Effector memory CD8-positive, alpha-beta T cell (primary cell): ENCODE measurements at places on chromosomes 16 and 17.

- no peak for DNase-seq
These were observed 19.4 kb downstream of the CSF3 start for GRCh38 chr17:40034426-40035161.

- DNase-seq = no peak
These were observed 117.5 kb downstream of the IRX3 start for GRCh38 chr16:54169112-54169511.

- no peak for DNase-seq
These were observed 6.5 kb downstream of the MARF1 start for GRCh38 chr16:15636392-15636873.

DNA sequence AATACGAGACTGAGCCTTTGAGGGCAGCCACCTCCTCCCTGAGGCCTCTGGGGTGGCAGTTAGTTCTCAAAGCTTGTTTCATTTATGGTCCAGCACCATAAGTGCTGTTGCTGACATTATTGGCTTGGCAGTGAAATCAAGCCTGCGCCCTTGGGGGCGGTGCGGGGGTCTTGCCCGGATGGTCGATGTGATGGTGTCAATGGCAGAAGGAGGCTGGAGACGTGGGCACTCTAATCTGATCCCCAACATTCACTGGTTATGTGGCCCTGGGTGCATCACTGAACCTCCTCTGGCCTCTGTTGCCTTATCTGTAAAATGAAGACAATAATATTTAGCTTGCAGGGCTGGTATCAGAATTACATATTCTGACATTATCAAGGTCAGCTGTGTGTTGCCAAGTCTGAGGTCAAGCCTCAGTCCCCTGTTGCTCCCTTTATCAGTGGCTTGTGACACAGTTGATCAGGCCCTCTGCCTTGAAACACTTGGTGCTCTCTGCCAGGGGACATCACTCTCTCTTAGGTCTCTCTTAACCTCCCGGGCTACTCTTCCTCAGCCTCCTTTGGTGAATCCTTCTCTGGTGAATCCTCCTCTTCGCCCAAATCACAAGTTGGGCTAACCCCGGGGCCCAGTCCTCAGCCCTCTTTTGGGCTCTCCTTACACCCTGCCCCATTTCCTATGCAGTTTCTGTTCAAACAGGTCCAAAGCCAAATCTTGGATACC is 11.8 kb upstream of the TMEM220 start:
- DNase-seq = no peak

DNA sequence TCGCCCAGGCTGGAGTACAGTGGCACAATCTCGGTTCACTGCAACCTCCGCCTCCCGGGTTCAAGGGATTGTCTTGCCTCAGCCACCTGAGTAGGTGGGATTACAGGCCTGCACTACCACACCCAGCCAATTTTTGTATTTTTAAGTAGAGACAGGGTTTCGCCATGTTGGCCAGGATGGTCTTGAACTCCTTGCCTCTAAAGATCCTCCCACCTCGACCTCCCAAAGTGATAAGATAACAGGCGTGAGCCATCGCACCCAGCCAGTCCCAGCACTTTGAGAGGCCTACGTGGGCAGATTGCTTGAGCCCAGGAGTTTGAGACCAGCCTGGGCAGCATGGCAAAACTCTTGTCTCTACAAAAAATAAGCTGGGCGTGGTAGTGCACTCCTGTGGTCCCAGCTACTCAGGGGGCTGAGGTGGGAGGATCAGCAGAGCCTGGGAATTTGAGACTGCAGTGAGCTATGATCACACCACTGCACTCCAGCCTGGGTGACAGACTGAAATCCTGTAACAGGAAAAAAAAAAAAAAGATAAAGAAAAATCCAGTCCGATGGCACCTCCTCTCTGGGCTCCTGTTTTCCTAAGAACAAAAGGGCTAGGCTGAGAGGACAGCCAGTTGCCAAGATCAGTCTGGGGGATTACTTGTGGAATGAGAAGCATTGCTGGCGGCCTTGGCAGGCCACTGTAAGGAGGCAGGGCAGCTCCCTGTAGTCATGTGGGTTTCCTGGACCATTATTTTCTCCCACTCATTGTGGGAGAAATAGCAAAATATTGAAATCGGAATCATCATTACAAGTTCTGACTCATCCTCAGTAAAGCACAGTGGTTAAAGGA is 3.0 kb upstream of the PIPOX start:
- no peak for DNase-seq

GRCh38 chr16:31087971-31088370 is 772 bp downstream of the PRSS53 start:
- no peak for DNase-seq

GRCh38 chr17:28710861-28711722 is 596 bp downstream of the PROCA1 start:
- DNase-seq = peak; percentile 89

DNA sequence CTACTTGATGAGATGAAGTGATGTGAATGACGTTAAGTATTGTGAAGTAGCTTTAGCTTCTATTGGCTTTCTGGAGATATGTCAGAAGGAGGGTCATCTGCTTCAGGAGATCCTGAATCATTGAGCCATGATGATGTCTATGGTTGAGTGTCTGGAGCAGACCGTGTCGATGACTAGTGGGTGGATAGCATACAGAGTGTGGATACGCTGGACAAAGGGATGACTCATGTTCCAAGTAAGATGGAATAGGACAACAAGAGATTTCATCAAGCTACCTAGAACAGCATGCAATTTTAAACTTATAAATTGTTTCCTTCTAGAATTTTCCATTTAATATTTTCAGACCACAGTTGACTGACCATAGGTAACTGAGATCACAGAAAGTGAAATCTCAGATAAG is 116.1 kb upstream of the RBBP6 start:
- DNase-seq = no peak

GRCh38 chr17:56034197-56034635 is 119.1 kb upstream of the ANKFN1 start:
- no peak for DNase-seq

DNA sequence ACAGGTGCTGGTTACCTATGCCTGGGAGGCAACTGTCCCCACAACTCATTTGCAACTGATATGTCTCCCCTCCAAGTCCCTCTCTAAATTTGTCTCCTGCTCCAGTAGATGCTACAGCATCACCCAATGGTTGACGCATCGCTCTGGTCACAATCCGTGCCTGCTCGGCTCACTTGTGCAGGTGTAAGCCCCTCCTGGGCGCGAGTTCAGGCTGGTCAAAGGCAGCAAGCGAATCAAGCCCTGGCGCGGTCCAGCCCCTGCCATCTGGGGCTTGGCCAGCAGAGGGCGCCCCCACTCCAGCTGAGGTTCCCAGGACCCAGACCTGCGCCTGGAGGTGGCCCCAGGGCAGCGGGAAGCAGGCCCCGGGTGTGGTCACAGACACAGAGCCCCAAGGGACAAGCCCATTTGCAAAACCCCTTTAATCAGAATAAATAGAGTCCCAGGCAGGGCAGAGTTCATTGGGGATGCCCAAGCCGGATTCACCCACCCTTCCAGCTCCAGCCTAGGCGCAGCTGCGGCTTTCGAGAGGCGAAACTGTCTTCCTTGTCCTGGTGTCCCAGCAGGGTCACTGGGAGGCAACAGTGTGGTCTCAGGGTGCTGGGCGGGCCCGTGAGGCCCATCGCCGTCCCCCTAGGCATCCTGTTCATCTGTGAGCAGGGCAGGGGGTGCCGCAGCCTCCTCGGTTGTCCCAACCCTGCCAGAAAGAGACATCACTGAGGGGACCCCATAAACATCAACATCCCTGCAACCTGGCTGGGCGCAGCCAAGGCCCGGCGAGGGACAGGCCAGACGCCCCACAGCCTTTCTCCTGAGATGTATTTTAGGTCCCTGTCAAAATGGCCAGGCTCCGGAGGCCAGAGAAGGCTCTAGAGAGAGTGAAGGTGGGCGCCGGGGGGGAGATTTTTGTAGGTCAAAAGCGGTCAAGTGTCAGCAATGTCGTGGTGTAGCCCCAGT is 15.8 kb downstream of the TMC6 start:
- DNase-seq = peak; percentile 81

DNA sequence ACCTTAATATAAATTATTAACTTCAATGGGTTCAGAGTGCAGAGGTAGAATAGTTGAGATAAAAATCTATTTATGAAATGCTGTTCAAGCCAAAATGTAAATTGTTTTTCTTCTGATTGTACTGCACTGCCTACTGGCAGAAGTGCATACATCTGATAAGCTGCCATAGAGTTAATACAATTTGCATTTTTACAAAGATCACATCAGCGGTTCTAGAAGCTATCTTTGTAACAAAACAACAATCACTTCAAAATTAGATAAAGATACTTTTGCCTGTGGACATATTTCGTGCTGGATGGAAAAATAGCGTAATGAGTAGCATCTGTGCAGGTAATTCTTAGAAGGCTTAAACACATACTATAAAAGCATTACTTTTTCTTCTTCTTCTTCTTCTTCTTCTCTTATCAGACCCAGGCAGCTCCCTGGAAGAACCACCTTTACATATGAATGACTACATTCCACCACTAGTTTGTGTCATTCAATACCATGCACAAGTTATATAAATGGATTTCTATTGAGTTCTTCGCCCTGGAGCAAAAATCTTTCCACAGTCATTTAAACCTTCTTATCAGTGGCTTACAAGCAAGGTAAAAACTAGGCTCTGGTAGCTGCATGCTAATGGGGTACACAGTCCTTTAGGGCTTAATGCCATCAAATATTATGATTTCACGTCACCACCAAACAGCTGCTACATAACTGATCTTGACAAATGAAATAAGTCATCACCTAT is 47.0 kb downstream of the SYNRG start:
- no peak for DNase-seq

DNA sequence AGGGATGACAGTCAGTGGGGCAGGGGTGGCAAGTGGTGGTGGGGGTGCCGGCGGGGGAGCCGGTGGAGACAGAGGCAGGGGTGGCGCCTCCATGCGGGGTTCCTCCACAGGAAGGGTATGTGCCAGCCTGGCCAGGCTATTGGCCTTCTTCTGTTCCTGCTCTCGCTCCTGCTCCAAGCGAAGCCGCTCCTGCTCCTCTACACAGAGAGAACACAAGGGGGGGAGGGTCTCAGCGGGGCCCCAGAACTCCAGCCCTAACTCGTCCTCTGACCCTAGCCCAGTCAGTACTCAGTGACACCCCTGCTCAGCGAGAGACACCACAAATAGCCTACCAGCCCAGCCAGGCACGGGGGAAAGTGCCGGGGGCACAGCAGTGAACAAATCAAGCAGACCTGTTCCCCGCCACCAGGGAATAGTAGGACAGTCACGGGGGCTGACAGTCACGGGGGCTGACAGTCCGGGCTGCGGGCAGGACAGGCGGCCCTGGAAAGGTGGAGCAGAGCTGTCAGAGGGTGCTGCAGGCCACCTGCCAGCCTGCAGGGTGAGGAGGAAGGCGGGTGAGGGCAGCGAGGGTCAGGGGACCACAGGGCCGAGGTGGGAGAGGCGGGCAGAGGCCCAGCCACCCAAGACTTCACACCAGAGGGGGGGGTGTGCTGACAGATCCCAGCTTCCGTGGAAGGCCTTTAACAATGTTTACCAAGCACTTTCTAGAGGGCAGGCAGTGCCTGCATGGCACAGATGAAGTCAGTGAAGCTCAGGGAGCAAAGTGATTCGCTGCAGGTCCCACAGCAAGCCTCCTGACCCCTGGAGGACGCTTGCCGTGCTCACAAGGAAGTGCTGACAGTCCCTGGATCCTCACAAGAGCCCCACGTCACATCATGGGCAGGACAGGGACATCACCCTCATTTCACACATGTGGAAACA is 5.3 kb downstream of the MNT start:
- DNase-seq = no peak

DNA sequence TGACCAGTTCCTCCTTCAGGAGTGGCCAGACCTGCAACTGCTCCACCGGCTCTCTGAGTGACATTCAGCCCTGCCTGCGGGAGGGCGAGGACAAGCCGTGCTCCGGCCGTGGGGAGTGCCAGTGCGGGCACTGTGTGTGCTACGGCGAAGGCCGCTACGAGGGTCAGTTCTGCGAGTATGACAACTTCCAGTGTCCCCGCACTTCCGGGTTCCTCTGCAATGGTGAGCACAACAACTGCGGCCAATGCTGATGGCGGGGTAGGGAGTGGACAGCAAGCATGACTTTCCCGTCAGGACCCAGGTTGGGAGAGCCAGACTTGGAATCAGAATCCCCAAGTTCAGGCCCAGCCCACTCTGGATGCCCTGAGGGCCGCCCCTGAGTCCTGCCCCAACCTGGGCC is 12.2 kb downstream of the ITGB4 start:
- DNase-seq = no peak

- DNase-seq = no peak
These were observed 11.7 kb downstream of the COX11 start for GRCh38 chr17:54956791-54957190.

DNA sequence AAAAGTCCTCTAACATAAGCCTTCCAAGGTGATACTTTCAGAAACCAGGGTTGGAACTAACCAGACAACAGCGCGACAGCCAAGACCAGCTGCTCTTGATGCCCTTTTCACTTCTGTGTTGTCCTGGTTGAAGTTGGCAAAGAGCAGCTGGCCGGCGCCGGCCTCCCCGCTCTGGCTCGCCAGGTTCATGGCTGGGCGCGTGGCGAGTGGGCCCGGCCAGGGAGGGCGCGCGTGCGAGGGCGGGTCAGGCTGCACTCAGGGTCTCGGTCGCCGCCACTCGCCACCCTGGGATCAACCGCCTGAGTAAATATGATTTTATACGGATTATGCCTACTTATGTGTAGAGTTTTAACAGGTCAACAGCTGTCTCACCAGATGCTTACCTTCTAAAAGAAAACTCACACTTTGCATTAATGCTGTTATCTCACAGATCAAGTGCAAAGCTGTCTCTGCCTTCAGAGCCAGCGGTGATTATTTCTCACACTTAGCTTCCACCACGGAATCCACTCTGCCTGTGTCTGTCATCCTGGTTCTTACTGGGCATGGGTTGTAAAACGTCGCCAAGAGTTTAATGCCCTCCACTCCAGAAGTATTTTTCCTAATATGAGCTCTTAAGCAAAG is 13.5 kb downstream of the KCTD2 start:
- DNase-seq = no peak

DNA sequence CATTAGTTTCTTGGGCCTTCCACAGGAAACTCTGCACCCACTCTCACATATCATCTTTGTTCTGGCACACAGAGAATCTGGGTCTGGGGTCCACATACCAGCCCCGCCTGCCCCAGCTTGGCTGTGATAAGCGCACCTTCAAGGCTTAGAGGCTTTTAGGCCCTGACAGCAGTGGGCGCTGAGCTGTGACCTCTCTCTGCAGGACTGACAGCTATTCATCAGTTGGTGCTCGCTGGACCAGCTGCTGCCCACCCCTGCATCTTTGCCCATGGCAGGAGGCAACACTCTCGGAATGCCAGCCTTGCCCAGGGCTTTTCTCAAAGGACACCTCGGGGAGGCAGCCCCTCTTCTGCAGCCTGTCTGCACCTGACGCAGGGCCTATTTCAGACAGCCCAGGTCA is 62.9 kb downstream of the SDK2 start:
- DNase-seq = no peak

GRCh38 chr17:3003296-3004149 is 59.9 kb downstream of the OR1D5 start:
- no peak for DNase-seq

- DNase-seq = no peak
These were observed 10.8 kb downstream of the ARSG start for GRCh38 chr17:68302066-68302564.

- DNase-seq = peak; percentile 55
These were observed 10.5 kb downstream of the DBNDD1 start for GRCh38 chr16:90008708-90009145.

- no peak for DNase-seq
These were observed 28.3 kb downstream of the RTN4RL1 start for GRCh38 chr17:1996800-1997288.

- DNase-seq = no peak
These were observed 98.4 kb upstream of the FOXF1 start for GRCh38 chr16:86411897-86412296.

- DNase-seq = no peak
These were observed 2.5 kb downstream of the ARHGAP27 start for GRCh38 chr17:45430006-45430737.
